ENCODE measurements at places on chromosomes 6 and 20.

DNA sequence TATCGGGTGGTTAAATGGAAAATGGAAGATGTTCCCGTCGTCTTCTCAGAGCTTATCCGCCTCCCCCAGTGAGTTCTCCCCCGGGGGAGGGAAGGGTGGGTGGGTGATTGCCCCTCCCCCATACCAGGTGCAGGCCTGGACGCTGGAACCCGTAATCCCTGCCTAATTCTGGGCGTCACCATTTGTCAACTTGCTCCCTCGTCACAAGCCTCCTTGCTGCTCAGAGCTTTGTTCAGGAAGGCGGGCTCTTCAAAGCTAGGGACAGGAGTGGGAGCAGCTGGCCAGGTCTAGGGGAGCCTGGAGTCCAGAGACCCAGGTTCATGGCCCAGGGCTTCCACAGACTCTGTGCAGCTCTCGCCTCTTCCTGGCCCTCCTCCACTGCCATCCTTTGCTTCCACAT, 25.6 kb downstream of the CDH22 start:
- H3K4me1 ChIP-seq, result peaks cover 2% of the 10 kb centered on the region
- H3K27me3 ChIP-seq, result no peaks in the 10 kb centered on the region
- no peak overlapping the region for H3K4me3 ChIP-seq
- no peaks in the 10 kb centered on the region for H3K36me3 ChIP-seq
- no peak for DNase-seq

DNA sequence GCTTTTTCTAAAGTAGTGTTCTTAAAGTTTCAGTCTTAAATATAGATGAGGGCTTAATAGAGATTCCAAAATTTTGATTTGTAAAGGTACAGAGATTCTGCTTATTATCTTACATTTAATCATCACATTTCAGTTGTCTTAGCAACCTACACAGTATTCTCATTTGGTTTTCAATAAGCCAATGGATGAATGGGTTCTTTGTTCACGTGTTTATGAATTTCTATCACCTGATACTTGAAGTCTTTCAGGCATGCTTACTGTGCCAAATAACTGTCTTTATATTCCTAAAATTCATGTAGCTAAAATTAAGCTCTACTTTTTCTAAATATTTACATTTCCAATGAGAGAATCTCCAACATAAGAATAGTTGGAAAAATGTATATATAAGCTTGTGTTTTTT, 152.7 kb downstream of the EYA4 start:
- no peak for DNase-seq
- H3K36me3 ChIP-seq, result no peaks in the 10 kb centered on the region
- H3K4me1 ChIP-seq, result no peaks in the 10 kb centered on the region
- H3K4me3 ChIP-seq, result no peak overlapping the region
- H3K27ac ChIP-seq, result no peak overlapping the region

GRCh38 chr6:134196568-134197193, 121.2 kb downstream of the SGK1 start:
- H3K4me1 ChIP-seq, result peaks cover 2% of the 10 kb centered on the region
- no peak overlapping the region for H3K27ac ChIP-seq
- no peaks in the 10 kb centered on the region for H3K27me3 ChIP-seq
- no peak overlapping the region for H3K4me3 ChIP-seq
- DNase-seq, result no peak

DNA sequence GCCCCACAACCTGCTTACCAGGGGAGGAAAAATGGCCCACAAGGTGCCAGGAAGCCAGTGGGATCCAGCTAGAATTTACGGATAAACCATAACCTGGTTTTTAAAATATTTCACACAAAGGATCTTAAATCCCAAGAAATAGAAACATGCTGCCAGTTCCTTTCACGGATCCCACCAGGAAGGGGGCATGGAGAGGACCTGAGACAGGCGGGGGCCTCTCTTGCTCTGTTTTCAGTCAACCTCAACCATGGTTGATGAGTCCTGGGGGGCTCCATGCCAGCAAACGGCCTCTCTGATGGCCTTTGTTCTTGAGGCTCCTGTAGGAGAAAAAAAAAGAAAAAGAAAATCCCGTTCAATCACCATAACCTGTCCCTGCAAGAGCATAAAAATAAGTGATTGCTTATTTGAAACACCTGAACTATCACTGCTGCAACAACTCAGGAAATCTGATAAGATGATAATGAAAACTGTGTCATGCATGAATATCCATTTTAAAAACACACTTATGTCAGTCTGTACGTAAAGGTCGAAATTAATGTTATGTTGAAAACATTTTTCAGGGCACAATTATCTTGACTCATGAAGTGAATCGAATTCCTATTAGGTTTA, 125.8 kb upstream of the CST7 start:
- H3K27me3 ChIP-seq, result no peaks in the 10 kb centered on the region
- no peak for DNase-seq
- no peak overlapping the region for H3K4me3 ChIP-seq
- no peak overlapping the region for H3K27ac ChIP-seq

- H3K27ac ChIP-seq, result no peak overlapping the region
- H3K36me3 ChIP-seq, result no peaks in the 10 kb centered on the region
- no peak overlapping the region for H3K4me3 ChIP-seq
- no peaks in the 10 kb centered on the region for H3K27me3 ChIP-seq
- peaks cover 9% of the 10 kb centered on the region for H3K4me1 ChIP-seq
These were observed 447.7 kb upstream of the CDH4 start for GRCh38 chr20:60804240-60804917.

DNA sequence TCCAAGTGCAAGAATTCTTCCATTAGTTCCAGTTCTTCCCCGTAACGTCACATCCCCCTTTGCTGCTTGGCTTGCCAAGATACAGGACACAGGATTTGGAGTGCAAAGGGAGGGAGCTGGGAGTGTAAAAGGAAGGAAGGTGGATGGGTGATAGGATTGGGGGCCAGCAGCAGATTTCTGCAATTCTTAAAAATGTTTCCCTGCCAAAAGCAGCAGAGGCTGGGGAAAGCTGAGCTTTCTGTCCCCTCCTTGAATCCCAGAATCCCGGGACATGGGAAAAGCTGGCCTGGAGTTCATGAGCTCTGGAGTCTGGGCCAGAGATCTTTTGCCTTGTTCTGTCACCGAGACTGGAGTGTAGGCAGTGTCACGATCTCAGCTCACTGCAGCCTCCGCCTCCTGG, 60.0 kb upstream of the EPB41L1 start:
- peaks cover 22% of the 10 kb centered on the region for H3K4me1 ChIP-seq
- peaks cover 8% of the 10 kb centered on the region for H3K27me3 ChIP-seq
- no peak overlapping the region for H3K27ac ChIP-seq
- no peak overlapping the region for H3K4me3 ChIP-seq

DNA sequence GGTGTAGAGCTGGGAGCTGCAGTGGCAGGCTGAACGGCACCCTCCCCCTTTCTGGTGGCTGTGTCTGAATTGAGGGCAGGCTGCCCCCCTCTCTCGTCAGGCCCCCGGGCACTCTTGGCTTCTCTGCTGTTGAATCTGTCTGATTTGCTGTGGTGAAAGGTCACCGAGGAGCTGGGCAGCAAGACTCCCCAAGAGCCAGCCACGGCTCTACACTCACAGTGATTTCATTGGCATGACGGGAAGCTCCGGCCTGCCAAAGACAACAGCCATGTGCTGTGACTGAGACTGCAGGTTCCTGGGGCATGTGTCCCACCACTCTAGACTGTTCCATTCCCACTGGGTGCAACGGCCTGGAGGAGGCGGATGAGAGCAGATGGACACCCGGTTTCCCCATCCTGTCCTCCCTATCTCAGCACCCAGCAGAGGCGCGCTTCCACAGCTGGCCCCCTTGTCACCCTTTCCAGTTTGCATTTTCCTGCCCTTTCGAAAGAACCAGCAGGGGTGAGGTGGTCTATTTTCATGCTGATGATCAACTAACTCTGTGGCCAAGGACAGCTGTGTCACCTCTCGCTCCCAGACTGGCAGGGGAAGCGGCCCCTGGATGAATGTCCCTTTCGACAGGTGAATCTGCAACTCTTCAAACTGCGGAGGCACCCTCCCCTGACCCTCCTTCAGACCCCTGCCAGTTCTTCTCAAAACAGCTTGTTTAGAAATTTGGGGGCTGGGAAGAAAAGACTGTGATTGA, 2.2 kb downstream of the APCDD1L start:
- H3K4me1 ChIP-seq, result peaks cover 11% of the 10 kb centered on the region
- DNase-seq, result no peak
- peaks cover 2% of the 10 kb centered on the region for H3K36me3 ChIP-seq
- no peak overlapping the region for H3K27ac ChIP-seq

- H3K27ac ChIP-seq, result no peak overlapping the region
- peaks cover 15% of the 10 kb centered on the region for H3K27me3 ChIP-seq
- no peak for DNase-seq
- H3K36me3 ChIP-seq, result no peaks in the 10 kb centered on the region
- H3K4me1 ChIP-seq, result no peaks in the 10 kb centered on the region
These were observed 1.3 kb upstream of the HLA-A start for GRCh38 chr6:29941016-29941415.

DNA sequence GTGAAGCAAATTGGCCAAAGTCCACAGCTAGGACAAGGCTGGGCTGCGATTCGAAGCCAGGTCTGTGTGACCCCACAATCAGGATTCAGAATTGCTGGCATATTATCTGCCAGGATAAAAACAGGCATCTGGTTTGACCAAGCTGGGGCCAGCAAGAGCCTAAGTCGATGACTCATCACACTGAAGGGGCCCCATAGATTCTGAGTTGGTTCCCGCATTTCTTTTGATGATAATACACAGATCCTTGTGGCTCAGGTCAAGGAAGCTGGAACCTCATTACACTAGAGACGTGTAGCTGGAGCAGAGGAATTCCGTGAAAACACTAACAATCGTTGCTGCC, 6.5 kb downstream of the KCNB1 start:
- H3K27me3 ChIP-seq, result no peaks in the 10 kb centered on the region
- no peak for DNase-seq
- no peak overlapping the region for H3K27ac ChIP-seq
- H3K36me3 ChIP-seq, result no peaks in the 10 kb centered on the region
- H3K4me3 ChIP-seq, result no peak overlapping the region

- no peak for DNase-seq
- no peak overlapping the region for H3K27ac ChIP-seq
- H3K4me3 ChIP-seq, result no peak overlapping the region
- H3K4me1 ChIP-seq, result peaks cover 3% of the 10 kb centered on the region
- H3K36me3 ChIP-seq, result no peaks in the 10 kb centered on the region
These were observed 97.2 kb downstream of the TMEM242 start for GRCh38 chr6:157226026-157226625.

DNA sequence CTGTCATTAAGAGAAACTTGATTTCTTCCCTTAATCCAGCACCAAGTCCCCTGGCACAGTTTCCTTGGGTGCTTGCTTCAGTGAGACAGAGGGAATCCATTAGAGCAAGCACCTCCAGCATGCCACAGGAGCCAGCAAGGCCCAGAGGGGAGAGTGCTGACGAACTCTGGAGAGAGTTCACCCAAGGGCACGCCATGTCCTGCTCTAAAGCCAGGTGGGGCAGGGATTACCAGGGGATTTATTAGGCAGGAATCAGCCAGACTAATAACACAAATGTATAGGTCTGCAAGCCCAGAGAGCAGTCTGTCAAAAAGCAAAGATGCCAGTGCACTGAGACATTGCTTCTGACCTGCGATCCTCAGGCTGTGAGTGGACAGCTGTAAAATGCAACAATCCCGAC, 155.4 kb upstream of the SYNDIG1 start:
- H3K4me3 ChIP-seq, result no peak overlapping the region
- no peak for DNase-seq
- H3K27me3 ChIP-seq, result no peaks in the 10 kb centered on the region
- H3K27ac ChIP-seq, result no peak overlapping the region
- no peaks in the 10 kb centered on the region for H3K36me3 ChIP-seq

DNA sequence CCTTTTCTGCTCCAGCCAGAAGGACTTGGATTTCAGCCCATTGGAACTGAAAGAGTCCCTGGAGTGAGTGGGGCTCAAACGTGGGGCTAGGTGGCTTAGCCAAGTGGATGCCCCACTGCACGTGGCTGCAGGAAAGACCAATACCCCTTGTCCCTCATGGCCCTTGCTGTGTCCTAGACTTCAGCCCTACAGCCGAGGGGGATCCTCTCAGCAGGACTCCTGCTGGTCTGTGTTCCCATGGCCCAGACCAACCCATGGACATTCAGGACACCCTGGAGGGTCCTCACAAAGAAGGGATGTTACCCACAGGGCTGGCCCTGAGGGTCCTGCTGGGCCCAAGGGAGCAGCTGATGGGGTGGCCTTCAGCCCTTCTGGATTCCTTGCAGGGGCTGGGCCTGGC, 30.0 kb upstream of the PHACTR3 start:
- no peak overlapping the region for H3K27ac ChIP-seq
- H3K4me1 ChIP-seq, result no peaks in the 10 kb centered on the region
- H3K36me3 ChIP-seq, result no peaks in the 10 kb centered on the region

DNA sequence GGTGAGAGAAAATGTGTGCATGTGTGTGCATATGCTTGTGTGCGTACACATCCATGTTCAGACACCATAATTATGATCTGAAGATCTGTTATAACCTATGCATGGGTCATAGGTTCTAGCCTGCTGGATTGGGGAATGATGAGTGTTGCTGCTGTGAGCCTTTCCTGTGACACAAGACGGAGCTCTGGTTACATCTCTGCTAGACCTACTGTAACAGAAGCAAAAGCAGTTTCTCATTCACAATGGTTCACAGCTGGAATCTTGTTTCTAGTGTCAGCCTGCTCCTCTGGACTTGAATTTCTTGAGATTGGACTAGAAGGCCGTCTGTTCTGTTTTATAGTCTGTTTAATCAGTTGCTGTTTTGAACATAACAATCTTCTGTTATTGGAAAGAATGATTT, 40.1 kb downstream of the DEFB114 start:
- DNase-seq, result no peak
- no peak overlapping the region for H3K27ac ChIP-seq
- H3K27me3 ChIP-seq, result no peaks in the 10 kb centered on the region

DNA sequence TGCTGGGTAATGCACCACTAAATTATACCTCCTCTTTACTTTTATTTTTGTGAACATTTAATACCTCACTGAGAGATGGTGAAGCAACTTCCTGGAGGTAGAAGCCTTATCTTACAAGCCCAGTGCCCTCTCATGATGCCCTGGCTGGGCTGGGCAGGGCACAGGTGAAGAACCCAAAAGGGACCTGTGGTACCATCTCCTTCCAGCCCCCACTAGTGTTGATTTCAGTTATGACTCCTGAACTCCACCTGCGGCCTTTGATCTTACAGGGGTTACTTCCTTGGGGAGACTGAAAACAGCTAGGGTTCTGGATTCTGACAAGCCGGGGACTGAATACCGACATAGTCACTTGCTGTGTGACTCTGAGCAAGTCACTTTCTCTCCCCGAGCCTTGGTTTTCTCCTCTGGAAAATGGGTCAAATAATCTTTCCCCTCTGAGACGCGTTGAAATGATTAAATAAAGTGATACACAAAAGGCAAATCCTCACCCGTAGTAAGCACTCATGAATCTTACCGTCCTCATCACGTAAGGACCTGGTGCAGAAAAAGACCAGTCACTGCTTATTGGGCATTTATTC, 1.2 kb downstream of the SLC13A3 start:
- H3K4me3 ChIP-seq, result no peak overlapping the region
- no peak overlapping the region for H3K27ac ChIP-seq
- H3K36me3 ChIP-seq, result no peaks in the 10 kb centered on the region
- peaks cover 3% of the 10 kb centered on the region for H3K27me3 ChIP-seq
- no peaks in the 10 kb centered on the region for H3K4me1 ChIP-seq
- DNase-seq, result no peak

GRCh38 chr6:112037783-112038216, 16.1 kb upstream of the CCN6 start:
- peak; percentile 66 for DNase-seq
- H3K27ac ChIP-seq, result no peak overlapping the region
- H3K4me1 ChIP-seq, result peaks cover 7% of the 10 kb centered on the region
- H3K36me3 ChIP-seq, result no peaks in the 10 kb centered on the region
- H3K27me3 ChIP-seq, result no peaks in the 10 kb centered on the region

Measured in trophoblast cell (in vitro differentiated cells and primary cell).